ENCODE measurements at places on chromosomes 2 and 18. TPM values are rescaled to one million over a fixed set of nuclear protein-coding genes. Genes with fewer than 3 reads are reported as not detected.

DNA sequence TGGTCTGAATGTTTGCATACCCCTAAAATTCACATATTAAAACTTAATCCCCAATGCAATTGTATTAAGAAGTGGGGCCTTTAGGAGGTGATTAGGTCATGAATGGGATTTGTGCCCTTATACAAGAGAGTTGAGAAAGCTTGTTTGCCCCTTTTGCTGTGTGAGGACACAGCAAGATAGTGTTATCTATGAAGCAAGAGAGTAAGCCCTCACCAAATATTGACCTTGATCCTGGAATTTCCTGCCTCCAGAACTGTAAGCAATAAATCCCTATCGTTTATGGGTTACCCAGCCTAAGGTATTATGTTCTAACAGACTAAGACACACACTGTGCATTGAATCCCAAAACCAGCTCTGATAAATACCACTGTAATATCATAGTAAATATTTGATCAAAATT, 32.2 kb downstream of the NR4A2 start:
- no peak for DNase-seq
- no peaks in the 10 kb centered on the region for H3K36me3 ChIP-seq
- H3K4me1 ChIP-seq: no peaks in the 10 kb centered on the region
- no peak overlapping the region for H3K4me3 ChIP-seq
- no peaks in the 10 kb centered on the region for H3K27me3 ChIP-seq

The NDUFB3 gene
- total RNA-seq: 75.3 TPM

DNA sequence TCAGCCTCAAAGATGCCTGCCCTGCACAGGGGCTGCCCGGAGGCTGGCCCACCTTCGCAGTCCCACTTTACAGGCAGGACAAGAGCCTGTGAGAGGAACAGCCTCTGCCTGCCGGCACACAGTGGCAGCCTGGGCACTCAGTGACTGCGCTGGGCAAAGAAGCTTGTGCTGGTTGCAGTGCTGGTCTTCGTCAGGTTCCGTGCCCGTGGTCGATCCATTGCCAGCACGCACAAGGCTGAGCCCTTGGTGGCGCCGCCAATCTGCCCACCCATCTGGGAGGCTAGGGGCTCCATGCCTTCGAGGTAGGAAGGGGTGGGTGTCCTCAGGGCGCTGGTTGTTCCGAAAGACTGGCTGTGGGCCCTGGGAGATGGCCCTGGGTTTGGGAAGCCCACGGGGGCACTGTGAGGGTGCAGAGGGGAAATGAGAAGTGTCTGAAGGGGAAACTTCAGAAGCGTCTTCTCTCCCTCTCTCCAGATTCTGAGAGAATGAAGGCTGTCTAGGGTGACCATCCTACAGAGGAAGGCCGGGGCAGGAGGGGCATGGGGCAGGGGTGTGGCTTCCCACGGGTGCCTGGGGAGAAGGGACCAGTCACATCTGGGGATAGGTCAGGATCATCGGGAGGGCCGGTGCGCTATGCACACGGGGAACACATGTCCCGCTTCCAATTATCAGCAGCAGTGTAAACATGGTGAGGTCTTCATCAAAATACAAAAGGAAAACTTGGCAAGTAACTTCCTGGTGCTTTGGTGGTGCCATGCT, 49.1 kb upstream of the HS6ST1 start:
- H3K27ac ChIP-seq: no peak overlapping the region
- no peak for DNase-seq
- H3K4me3 ChIP-seq: no peak overlapping the region
- no peaks in the 10 kb centered on the region for H3K36me3 ChIP-seq

The LBX2 gene
- 0.38 TPM for total RNA-seq

- H3K27ac ChIP-seq: peak overlapping the region; percentile 98
- peaks cover 43% of the 10 kb centered on the region for H3K4me1 ChIP-seq
- H3K36me3 ChIP-seq: no peaks in the 10 kb centered on the region
- H3K27me3 ChIP-seq: no peaks in the 10 kb centered on the region
- no peak for DNase-seq
These were observed 2.0 kb upstream of the CAPN10 start for GRCh38 chr2:240584486-240585031.

The C2orf78 gene
- total RNA-seq: not detected

GRCh38 chr18:48889115-48889941, 61.4 kb downstream of the SMAD7 start:
- no peak for DNase-seq
- no peak overlapping the region for H3K4me3 ChIP-seq
- H3K36me3 ChIP-seq: no peaks in the 10 kb centered on the region
- H3K27me3 ChIP-seq: no peaks in the 10 kb centered on the region
- no peak overlapping the region for H3K27ac ChIP-seq

Measured in esophagus squamous epithelium (tissue), 5 donors.